CD4-positive, alpha-beta T cell treated with Interleukin-15 for 1 hour (primary cell): ENCODE measurements at places on chromosomes 1 and 21.

GRCh38 chr21:33695813-33696212 lies 53.5 kb downstream of the ITSN1 start:
- DNase-seq: no peak

GRCh38 chr1:168706391-168706992 lies 22.5 kb downstream of the DPT start:
- DNase-seq: no peak

DNA sequence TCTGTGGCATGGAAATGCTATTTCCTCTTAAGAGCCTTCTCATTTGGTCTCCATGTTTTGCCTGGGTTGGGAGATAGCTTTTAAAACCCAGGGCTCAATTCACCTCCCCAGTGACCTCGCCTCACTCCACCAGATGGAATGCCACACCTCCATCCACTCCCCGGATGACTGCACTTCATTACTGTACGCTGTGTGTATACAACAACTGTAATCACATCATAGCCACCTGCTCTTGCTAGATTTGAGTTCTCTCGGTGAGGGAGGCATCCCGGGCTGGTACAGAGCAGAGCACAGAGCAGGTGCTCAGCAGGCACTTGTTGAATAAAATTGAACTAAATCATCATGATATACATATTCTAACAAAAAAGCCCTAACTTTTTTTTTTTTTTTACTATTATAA lies 26.0 kb downstream of the SDE2 start:
- no peak for DNase-seq

DNA sequence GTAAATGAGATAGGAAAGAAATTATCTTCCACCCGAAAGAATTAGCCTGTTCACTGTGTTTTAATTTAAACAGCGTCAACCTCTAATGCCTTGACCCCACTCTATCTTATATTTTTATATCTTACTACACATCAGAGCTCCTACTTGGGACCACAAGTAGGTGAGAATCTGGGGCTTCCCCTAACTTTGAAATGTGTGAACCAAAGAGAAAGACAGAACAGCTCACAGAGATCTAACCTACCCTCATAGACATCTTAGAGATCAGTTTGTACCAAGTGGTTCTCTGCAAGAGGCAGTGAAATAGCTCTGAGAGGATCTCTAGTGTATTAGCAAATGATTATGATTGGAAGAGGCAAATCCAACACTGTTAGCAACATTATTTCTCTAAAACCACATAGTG lies 31.0 kb upstream of the IFI16 start:
- no peak for DNase-seq
